ENCODE measurements at places on chromosomes 16 and 17.

DNA sequence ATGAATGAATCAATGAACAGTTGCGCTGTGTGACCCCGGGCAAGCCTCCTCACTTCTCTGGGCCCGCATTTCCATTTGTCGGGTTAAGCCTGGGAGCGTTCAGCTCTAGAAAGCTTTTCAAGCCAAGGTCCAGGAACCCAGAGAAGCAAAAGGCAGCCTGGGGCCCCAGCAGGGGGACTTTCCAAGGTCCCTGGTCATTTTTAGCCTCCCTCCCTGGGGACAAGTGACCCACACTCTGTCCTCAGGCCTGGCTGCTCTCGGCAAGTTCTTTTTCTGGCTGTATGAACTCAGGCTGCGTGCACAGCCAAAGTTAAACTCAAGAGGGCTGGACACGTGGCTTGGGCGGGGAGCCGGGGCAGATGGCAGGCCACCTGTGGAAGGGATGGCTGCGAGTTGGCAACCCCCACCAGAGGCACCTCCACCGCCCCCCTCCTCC is 41.4 kb upstream of the CIBAR2 start:
- DNase-seq, result no peak

DNA sequence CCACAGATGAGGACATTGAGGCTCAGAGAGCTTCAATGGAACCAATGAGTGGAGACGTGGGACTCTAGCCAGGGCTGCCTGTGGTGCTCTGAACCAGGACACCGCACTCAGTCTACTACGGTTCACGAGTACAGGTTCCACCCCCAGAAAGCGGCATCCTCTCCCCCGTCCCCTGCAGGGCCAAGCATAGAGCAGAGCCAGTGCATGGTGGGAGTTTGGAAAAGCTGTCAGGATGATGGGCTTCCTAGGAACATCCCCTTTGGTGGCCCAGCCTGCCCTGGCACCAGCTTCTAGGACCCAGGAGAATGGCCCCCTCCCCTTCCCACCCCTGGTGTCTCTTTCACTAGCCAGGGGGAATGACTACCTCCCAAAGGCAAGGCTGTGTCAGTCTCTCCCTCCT is 8.4 kb downstream of the ZNF319 start:
- DNase-seq, result no peak

GRCh38 chr17:12918142-12918541 is 99.7 kb downstream of the ELAC2 start:
- DNase-seq, result no peak

DNA sequence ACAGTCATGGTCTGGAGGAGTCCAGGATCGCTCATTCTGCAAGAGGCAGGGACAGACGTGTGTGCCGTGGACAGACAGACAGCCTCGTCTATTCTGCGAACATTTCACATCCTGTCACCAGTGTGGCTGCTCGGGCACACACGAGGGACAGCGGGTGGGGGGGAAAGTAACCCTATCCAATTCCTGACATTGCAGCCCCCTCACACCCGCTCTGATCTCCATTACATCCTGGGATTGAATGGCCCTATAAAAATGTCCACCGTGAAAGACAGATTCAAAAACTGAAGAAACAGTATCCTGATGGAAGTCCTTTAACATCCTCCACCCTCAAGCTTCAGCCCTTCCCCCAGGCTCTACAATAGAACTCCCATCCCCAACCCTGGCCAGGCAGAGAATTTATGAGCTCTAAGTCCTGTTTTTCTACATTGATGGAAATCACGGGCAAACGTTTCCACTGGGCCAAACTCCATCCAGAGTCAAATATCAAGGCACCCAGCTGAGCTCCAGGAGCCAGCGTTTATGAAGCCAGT is 39.4 kb downstream of the HS3ST3A1 start:
- no peak for DNase-seq

DNA sequence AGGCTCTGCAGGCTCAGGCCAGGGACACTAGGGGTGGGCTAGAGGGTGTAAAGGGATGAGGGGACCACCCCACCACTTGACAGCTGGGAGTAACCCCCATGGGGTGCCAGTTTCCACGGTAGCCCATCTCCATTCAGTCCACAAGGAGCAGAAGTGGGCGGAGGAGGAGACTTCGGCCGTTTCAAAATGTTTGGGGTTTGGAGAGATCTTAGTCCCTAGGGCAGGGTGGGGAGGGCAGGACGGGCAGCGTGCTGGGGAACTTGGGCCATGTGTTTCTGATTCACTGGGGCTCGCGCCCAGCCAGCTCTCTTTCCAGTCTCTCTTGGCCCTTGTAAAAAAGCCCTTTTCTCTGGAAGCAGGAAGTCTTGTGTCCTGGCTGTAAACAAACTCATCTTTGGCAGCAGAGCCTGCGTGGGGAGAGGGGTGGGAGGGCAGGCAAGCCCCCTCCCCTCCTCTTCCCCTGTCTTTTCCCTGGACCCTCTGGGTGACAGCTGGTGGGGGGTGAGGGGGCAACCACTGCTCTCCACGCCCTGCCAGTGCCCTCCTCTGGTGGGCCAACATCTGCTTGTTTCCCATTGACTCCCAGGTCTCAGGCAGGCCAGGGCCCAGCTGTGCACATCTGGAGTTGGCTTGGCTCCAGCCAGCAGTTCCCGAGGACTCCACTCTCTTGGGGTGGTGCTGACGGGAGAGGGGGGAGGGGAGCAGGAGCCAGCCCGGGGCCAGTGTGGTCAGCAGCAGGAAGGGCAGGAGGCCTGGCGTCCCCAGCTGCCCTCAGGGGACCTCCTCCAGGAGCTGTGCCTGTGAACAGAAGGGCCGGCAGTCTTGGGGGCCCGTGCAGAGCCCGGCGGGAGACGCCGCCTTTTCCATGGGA is 8.1 kb downstream of the CYGB start:
- no peak for DNase-seq

- peak; percentile 65 for DNase-seq
Measured at GRCh38 chr16:3188925-3189825, 1.2 kb downstream of the OR1F1 start.

GRCh38 chr16:55039511-55039910 is 108.8 kb downstream of the IRX5 start:
- no peak for DNase-seq

GRCh38 chr17:78411241-78411857 is 32.9 kb downstream of the PGS1 start:
- DNase-seq, result no peak

- peak; percentile 71 for DNase-seq
Measured at GRCh38 chr16:29007730-29008593, 23.1 kb downstream of the LAT start.

GRCh38 chr16:11215935-11216556 is 40.0 kb downstream of the SOCS1 start:
- no peak for DNase-seq

DNA sequence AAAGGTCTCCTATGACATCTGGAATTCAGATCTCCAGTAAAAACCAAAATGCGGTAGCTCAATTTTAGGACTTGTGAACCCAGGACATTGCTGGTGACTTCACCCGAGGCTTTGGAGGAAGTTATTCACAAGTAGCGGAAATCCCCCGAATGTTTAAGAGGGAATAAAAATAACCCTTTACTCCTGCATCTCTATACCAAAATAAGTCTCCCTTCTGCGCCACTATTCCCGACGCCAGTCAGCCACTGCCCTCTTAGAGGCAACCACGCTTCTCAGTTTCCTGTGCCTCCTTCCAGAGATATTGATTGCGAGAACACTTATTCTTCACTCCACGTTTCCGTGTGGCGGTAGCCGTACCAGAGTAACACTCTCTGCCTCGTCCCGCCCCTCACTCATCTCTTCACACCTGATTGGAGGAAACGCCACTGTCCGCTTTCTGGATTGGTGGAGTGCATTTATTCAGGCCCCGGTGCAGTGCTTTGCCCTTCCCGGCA is 27.4 kb downstream of the EMP2 start:
- DNase-seq, result peak; percentile 58

DNA sequence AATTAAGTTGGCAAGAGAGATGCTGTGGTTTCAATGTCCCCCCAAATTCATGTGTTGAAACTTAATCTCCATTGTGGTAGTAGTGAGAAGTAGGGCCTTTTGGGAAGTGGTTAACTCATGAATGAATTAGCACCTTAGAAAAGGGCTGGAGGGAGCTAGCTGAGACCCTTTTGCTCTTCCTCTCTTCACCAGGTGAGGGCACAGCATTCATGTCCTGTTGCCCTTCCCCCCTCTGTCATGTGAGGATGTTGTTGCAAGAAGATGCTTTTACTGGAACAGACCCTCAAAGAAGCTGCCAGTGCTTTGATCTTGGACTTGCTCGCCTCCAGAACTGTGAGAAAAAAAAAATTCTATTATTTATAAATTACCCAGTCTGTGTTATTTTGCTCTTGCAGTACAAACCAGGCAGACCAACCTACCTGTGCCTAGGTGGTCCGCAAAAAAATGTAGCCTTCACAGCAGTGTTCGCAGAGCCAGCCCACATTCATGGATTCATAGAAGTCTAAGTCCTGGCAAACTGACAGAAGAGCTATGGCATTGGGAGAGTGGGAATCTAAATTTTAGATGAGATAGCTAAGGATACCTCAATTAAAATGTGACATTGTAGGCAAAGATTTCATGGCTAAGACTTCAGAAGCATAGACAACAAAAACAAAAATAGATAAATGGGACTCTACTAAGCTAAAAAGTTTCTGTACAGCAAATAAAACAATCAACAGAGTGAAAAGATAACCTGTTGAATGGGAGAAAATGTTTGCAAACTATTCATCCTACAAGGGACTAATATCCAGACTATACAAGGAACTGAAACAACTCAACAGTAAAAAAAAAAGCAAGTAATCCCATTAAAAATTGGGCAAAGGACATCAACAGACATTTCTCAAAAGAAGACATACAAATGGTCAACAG is 32.0 kb upstream of the ABCA5 start:
- DNase-seq, result no peak

- no peak for DNase-seq
Measured at GRCh38 chr17:1947743-1948516, 77.2 kb downstream of the RTN4RL1 start.

DNA sequence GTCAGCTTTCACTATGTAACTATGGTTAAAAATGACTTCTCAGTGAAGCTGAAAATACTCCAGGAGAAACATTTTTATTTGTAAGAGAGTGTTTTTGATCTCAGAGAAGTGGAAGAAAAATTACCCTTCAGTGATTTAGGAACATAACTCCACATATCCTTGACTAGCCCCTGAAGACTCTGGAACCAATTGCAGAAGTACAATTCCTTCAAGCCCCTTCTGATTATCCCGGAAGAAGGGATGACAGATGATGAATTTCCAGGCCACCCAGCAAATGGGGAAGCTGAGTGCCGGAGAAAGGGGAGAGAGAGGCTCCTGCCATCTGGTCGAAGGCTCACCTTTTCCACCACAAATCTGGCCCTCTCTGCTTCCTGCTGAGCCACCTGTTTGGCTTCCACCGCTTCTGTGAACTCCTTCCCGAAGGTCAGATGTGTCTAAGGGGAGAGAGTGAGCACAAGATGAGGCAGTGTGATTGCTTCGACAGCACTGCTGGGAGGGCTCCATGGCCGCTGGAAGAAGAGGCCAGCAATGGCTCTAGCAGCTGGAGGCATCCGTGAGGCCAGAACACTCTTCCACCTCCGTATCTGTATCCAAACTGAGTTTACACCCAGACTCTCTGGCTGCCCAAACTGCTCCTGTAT is 8.1 kb downstream of the PHB1 start:
- no peak for DNase-seq

DNA sequence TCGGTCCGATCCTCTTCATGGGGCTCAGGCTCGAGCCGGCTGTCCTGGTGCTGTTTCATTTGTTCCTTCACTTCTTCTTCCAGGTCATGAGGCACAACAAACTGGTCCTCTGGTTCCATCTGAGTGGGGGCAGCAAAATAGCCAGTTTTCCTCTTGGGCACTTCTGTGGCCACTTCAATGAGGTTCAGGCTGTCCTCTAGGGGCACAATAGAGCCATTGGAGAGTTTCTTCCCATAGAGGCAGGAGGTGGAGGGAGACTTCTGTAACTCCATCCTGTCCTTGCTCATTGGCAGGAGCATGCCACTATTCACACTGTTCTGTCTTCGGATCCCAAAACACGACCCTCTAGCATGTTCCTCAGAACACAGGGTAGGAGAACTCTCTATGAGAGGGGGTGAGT is 22.9 kb downstream of the MARVELD3 start:
- DNase-seq, result no peak

- DNase-seq, result no peak
Measured at GRCh38 chr16:75019007-75019406, 20.2 kb downstream of the ZNRF1 start.

- no peak for DNase-seq
Measured at GRCh38 chr16:48810436-48810802, 200.4 kb upstream of the N4BP1 start.

GRCh38 chr17:79537061-79537460 is 73.8 kb downstream of the RBFOX3 start:
- DNase-seq, result no peak

DNA sequence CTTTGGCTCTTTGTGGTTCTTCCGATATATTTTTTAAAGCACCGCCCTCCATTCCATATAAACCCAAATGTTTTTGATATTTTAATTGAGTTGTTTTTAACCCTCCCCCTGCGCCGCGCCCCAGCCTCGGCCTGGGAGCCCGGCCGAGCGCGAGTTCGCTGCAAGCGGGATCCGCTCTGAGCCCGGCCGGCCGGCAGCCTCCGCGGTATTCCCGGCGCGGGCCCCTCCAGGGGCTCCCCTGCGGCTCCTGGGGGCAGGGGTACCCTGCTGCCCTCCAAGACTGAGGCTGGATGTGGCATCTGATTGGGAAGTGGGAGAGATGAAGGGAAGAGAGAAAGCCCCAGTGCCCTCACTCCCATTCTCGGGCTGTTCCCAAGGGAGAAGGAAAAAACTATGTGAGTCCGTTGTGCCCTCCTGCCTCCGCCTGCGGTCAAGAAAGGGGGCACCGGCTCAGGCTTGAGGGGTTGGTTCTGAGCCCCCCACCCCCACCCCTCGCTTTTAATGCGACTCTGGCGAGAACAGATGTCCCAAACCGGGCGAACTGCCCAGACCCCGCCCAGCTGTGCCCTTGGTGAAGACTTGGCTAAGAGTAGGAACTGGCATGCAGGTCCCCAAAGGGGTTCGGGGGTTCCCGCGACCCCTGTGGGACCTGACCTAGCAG is 8.6 kb downstream of the NEUROD2 start:
- no peak for DNase-seq

DNA sequence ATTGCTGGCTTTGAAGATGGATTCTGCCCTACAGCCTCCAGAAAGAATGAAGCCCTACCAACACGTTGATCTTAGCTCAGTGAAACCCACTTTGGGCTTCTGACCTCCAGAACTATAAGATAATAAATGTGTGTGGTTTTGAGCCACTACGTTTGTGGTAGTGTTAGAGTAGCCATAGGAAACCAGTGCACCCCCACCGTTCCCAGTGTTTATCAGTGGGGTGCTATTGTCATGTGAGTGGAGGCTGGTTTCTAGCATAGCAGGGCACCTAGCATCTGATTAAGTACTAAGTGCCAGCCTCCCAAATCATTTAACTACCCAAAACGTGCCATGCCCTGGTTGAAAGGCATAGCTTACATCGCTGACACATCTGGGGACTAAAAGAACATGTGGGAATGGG is 423.9 kb downstream of the UTP18 start:
- DNase-seq, result no peak

GRCh38 chr16:73883126-73883525 is 413.5 kb upstream of the PSMD7 start:
- no peak for DNase-seq

- no peak for DNase-seq
Measured at GRCh38 chr16:35751191-35751941, 2292.0 kb downstream of the TP53TG3F start.
